ENCODE measurements at places on chromosomes 12 and 14.

- no peak for DNase-seq
These were observed 35.1 kb upstream of the PPP4R3A start for GRCh38 chr14:91545204-91545603.

DNA sequence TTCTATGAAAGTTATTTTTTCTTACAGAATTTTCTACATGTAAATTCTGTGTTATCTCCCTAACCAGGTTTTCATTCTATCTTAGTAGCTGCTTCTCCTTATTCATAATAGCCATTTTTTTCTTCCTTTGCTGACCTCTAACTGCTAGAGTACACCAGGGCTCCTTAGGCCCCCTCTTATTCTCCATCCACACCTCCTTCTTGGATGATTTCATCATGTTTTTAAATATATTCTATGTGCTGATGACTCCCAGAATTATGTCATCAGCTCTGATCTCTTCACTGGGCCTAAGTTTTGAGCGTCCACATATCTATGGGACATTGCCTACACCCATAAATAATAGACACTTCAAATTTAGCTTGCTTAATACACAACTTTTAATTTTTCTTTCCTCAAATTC is 721.5 kb downstream of the SLC16A7 start:
- no peak for DNase-seq

- no peak for DNase-seq
These were observed 19.8 kb downstream of the GALNT6 start for GRCh38 chr12:51371295-51371953.

- DNase-seq, result no peak
These were observed 24.6 kb downstream of the GPR65 start for GRCh38 chr14:88029500-88029899.

- no peak for DNase-seq
These were observed 40.0 kb downstream of the OSBPL8 start for GRCh38 chr12:76519538-76519937.

- no peak for DNase-seq
These were observed 124.7 kb downstream of the ZNF664 start for GRCh38 chr12:124097701-124098100.

DNA sequence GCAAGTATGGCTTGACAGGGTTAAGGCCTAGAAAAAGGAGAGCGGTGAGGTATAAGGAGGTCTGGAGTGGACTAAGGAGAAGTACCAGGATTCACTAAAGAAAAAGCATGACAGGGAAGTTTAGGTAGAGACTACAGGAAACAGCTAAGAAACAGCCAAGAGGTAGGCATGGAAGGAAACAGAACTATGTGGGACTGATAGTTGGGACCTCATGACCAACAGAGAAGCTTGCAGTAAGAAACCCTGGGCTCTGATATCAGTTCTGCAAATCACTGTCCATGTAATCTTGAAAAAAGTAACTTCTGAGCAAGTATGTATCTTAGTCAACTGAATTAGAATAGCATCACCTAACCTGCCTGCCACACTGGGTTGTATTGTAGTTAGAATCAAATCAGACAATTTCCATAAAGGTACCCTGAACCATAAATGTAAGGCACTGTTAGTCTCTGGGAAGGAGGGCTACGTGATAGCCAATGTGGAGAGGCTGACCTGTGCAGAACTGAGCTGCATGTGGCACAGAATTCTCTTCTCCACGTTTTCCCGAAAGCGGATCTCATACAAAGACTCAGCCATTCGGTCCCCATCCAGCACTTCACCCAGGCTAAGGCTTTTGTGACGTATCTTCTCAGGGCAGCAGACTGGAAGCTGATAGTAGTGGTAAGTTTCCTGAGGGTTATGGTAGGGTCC is 912 bp downstream of the TM9SF1 start:
- no peak for DNase-seq

DNA sequence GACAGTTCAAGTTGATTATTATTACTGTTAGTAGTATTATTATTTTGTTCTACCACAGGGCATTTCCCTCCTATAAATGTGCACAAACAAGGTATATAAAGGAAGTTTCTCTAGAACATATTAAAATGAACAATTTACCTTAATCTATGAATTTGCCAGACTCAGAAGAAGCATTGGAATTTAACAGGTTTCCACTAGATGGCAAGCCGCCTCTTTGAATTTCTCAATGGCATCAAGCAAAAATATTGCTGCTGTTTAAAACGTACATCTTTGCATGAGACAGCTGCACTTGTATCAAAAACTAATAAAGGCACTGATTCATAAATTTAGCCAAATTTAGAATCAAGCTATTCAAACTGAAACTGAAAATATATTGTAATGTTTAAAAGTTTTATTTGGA is 34.6 kb upstream of the MIS18BP1 start:
- no peak for DNase-seq

DNA sequence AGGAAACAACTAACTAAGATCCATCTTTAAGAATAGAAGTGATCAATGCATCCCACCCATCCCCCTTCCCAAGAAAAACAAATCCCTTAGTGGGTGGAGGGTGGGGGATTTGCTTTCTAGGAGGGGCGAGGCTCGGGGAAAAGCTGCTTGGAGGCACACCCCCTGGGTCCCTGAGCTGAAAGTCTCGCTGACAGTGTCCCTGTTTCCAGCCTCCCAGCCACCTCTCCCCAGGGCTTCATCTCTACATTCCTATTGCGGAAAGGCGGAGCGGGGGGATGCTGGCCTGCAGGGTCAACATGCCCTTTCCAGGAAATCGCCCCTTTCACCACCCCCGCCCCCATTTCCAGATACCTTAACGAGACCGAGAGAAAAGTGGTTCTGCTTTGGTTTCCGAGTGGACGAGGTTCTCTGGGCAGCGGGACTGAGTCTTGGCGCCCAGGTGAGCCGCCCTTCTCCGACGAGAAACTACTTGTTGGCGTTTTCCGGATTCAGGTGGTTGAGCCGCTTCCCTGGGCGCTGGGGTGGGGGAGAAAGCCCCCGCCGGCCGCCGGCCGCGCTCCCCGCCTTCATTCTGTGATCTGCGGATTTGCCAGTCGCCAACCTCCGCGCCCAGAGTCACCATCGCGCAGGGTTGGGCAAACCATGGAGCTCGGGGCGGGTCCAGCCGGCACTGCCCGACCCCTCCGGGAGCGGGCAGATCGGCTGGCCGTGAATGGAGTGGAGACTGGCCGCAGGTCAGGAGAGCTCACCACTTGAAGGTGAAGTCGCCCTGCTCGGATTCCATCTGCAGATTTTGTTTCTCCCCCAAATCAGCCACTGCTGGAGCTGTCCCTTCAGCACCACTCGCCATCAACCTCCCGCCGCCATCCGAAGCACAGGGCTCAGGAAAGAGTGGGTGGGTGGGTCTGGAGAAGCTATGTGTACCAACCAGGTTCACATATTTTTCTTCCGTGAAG is 505 bp downstream of the KCNC2 start:
- DNase-seq, result peak; percentile 16

GRCh38 chr12:112967306-112967705 is 11.0 kb upstream of the OAS2 start:
- DNase-seq, result no peak

GRCh38 chr14:23548351-23549318 is 2.9 kb downstream of the ZFHX2 start:
- no peak for DNase-seq

DNA sequence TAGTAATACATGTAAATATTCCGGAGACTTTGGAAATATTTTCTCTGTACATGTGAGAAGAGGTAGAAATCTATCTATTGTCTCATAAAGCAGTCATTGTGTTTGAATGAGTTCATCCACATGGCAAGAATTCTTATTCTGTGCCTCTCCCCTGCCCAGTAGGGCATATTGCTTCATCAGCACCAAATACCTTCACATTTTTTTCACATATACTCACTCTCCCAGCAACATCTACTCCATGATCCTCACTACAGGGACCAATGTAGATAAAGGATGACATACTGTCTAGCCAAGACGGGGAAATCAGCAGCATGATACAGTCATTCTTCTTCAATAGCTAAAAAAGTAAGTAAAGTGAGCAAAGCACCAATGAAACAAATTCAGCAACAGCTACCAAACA is 1.3 kb upstream of the TAS2R14 start:
- DNase-seq, result no peak

DNA sequence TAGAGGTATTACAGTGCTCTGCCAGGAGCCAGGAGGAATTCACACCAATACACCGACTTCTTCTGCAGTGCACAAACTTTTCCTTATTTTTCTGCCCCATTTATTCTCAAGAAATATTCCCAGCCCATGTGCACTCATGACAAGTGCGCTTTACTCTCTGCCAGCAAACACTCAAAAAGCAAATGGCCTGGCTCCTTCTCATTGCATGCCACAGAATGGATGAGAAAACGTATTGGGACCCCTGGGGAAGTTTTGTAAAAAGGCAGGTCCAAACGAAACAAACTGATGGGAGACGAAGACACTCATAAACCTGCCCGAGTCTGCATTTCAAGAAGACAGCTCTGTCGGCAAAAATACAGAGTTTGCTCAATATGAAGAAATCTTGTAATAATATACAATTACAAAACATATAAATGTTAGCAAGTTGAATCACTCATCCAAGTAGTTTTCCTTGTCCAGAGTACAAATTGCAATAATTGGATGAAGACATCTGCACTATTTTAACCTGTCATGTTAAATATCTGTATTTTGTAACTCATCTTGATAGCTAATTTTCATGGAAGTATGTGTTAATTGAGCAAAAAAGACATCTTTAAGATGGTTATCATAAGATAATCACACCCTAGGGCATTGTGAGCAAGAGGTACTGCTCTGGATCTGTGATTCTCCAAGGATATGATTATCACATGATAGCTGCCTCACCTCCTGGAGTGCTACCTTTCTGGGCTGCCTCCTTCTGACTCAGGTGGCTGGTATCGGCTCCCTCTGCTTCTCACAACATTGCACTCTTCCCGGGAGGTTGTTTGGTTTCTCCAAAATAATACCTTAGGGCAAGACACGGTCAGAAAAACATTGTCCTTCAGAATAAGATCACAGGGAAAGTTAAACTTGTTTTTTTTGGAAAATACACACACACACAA is 260.8 kb upstream of the G2E3 start:
- DNase-seq, result no peak

GRCh38 chr12:81078469-81079196 is 754 bp downstream of the ACSS3 start:
- no peak for DNase-seq

DNA sequence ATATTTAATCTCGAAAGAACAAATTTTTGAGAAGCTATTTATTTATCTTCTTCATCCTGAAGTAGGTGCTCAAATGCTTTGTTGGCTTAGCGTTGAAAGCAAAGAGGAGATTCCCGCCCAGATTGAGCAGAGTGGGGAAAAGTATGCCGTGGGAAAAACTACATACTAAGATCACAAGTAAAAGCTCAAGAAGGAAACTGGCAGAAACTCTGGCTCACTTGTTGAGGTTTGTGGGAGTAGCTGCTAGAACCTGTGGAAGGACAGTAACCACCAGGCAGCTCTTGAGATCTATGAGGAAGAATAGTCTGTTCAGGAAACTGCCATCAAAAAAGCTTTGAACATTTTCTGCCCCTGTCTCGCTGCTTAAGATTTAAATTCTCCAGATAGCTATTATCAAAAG is 3.9 kb downstream of the MYRFL start:
- no peak for DNase-seq

DNA sequence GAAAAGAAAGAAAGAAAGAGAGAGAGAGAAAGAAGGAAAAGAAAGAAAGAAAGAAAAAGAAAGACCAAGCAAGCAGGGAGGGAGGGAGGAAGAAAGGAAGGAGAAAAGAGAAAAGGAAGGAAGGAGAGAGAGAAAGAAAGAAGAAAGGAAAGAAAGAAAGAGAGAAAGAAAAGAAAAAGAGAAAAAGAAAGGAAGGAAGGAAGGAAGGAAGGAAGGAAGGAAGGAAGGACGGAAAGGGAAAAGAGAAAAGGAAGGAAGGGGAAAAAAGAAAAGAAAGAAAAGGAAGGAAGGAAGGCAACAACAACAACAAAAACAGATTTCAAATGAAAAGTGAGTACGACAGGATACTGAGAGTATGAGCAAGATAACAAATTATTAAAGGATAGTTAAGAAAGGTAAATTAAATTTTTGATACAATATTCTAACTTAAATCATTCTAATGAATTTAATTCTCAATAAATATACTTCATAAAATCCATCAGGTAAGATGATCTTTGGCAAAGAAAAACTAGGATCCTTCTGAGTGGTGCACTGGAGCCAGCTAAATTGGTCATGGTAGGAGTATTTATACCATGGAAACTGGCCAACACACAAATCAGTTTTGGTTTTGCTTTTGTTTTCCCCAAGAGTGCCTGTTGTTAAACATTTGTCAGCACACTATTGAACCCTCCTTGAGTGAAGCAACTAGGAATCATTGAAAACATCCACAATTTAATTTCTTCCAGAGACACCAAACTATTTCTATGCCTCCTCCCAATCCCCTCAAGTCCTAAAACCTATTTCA is 56.1 kb upstream of the DYRK2 start:
- no peak for DNase-seq

- no peak for DNase-seq
These were observed 2.1 kb downstream of the GZMB start for GRCh38 chr14:24631749-24632335.

GRCh38 chr12:122981587-122982476 is 1.4 kb downstream of the ARL6IP4 start:
- no peak for DNase-seq

- DNase-seq, result no peak
These were observed 20.7 kb downstream of the TSPAN9 start for GRCh38 chr12:3097836-3098235.

DNA sequence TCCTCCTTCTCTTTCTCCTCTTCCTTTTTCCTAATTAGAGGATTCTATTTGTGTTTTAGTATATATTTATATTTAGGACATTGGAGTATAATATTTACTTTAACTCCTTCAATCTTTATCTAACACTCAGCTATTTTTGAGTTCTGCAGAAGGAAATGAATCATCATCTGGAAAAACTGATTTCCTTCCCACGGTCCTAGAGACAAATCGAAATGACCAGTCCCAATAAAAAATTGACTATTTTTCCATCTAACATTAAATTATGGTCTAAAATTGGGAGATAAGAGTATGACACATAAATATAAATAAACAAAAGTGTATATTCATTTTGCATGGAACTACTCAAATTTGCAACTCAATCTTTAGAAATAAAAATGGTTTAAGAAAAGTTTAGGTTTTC is 167.4 kb downstream of the TMTC3 start:
- DNase-seq, result no peak

GRCh38 chr14:68036202-68036601 is 216.6 kb downstream of the RAD51B start:
- no peak for DNase-seq

GRCh38 chr12:76871742-76872141 is 7.1 kb downstream of the CSRP2 start:
- DNase-seq, result no peak

- DNase-seq, result no peak
These were observed 10.1 kb downstream of the CCDC196 start for GRCh38 chr14:66496188-66496807.

- no peak for DNase-seq
These were observed 17.5 kb downstream of the EVL start for GRCh38 chr14:100082723-100083122.

DNA sequence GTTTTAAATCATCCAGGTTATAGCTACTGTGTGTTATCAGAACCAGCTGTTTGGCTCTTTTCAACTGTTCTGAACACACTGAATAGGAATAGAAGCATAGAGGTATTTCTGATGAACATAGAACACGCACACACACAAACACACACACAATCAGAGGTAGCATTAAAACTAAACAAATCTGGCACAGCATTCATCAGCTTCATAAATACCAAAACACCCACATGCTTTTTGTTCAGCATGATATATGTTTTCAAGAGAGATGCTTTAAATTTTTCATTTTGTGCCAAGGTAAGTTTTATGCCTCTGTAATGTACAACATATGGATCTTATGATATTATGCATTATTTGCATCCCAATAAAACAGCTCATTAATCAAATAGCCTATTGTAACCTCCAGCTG is 208.6 kb downstream of the GALC start:
- no peak for DNase-seq

GRCh38 chr12:26642361-26642760 is 190.6 kb downstream of the ITPR2 start:
- no peak for DNase-seq
